Naive thymus-derived CD8-positive, alpha-beta T cell (primary cell): ENCODE measurements at places on chromosomes 12 and 14. TPM values are rescaled to one million over a fixed set of nuclear protein-coding genes. Genes with fewer than 3 reads are reported as not detected.

DNA sequence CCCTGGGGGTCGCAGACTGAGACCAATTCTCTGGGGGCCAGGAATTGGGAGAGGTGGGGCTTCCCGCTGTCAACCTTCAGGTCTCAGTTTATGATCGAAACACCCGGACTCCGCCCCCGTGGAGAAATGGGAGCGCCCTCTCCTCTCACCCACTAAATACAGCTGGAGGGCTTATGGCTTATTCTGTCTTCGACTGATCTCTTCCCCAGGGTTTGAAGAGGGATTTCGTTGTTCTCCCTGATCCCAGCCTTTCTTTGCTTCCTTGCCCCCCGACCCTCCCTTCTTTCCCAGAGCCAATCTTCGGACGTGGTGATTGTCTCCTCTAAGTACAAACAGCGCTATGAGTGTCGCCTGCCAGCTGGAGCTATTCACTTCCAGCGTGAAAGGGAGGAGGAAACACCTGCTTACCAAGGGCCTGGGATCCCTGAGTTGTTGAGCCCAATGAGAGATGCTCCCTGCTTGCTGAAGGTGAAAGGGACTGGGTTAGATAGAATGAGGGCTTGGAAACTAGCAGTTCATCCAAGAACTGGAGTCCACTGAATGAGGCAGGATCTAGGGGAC is 607 bp downstream of the OS9 start:
- DNase-seq, result no peak

DNA sequence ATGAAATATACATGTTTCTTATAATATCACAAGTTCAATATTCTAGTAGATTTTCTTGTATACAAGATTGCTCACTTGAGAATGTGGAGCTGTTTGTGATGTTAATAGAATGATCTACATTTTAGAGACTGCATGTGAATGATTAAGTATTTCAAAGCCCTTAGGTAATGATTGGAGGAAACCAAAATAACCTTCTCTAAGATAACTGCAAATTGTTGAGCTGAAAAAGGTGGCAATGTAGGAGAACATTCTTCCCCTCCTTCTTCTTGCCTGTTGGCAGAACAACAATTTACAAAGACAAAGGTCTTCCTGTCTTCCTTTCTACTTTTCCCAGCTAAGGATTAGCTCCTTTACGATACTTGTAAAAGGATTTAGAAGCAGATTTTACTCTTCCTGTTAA is 2.0 kb upstream of the CLEC6A start:
- no peak for DNase-seq

- no peak for DNase-seq
Observed at GRCh38 chr12:84128117-84128991, 784.2 kb downstream of the SLC6A15 start.

- DNase-seq, result no peak
Observed at GRCh38 chr14:101490771-101491170, 70.5 kb upstream of the DIO3 start.

- DNase-seq, result no peak
Observed at GRCh38 chr14:72928872-72929271, 2.6 kb downstream of the DCAF4 start.

- no peak for DNase-seq
Observed at GRCh38 chr12:56897844-56898361, 36.3 kb downstream of the SDR9C7 start.

DNA sequence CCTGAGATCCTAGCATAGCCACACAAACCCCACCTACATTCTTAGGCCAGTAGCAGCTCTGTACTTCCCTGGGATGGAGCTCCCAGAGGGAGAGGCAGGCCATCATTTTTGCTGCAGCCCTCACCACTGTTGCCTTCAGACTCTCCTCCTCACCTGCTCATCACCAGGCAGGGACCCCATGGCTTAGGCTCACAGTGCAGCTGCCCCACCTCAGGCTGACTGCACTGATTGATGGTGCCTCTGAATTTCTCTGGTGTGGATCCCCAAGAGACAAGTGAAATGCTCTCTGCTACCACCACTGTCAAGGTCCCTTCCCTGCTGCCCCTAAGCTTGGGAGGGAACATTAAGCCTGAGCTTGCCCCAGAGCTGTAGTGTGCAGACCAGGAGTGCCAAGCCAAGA is 76.2 kb downstream of the TMTC3 start:
- no peak for DNase-seq

ALKBH2 gene
- total RNA-seq, result 20.8 TPM

GRCh38 chr12:6932766-6933165 is 5.0 kb downstream of the ATN1 start:
- no peak for DNase-seq

- no peak for DNase-seq
Observed at GRCh38 chr14:104099096-104100041, 13.9 kb downstream of the ASPG start.

- no peak for DNase-seq
Observed at GRCh38 chr14:61598980-61599379, 96.3 kb upstream of the HIF1A start.

P2RX2 gene
- total RNA-seq, result not detected

DNA sequence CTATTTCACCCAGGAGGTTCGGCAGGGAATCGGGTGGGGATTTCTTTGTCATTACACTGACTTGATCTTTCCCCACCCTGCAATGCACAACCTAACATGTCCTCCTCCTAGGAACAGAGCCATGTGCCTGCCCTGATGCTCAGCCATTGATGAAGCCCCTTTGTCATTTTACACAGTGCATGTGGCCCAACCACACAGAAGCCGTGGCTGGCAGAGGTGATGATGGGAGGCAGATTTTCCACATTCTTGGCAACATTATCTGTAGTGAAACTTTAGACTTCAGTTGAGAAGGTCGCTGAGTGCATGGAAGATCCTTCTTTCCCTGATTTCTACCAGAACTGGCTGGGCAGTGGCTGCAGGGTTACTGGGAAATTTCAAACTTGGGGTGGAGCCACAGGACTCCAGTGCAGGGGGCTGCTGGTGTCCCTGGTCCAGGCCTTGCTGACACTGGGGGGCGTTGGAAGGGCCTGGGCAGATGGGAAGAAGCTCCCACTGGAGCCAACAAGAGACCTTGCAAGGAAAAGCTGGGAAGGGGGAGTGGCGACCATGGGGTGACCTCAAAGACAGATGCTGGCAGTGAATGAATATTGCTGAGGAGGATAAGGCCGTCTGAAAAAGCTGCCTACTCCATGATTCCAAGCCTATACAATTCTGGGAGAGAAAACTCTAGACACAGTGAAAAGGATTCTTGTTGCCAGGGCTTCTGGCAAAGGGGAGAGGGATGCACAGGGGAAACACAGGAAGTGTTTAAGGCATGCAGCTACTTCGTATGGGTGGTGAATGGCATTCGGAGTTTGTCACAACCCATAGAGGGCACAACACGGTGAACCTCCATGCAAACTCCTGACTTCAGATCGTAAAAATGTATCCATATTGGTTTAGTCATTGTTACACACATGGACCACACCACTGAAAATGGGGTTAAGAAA is 41.8 kb upstream of the P2RX7 start:
- DNase-seq, result no peak

SLC4A8 gene
- 0.42 TPM for total RNA-seq

GRCh38 chr14:35808076-35808637 is 938 bp downstream of the RALGAPA1 start:
- DNase-seq, result no peak

DNA sequence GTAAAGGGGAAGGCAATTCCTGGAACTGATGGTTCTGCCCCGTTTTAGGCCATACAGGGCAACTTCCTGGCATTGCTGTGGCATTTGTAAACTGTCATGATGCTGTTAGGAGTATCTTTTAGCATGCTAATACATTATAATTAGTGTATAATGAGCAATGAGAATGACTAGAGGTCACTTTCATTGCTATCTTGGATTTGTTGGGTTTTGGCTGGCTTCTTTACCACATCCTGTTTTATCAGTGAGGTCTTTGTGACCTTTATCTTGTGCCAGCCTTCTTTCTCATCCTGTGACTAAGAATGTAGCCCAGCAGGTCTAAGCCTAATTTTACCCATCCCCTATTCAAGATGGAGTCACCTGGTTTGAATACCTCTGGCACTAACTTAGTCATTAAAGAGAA is 51.2 kb downstream of the TESPA1 start:
- DNase-seq, result no peak

- DNase-seq, result no peak
Observed at GRCh38 chr14:29749327-29749726, 178.3 kb downstream of the PRKD1 start.

DNA sequence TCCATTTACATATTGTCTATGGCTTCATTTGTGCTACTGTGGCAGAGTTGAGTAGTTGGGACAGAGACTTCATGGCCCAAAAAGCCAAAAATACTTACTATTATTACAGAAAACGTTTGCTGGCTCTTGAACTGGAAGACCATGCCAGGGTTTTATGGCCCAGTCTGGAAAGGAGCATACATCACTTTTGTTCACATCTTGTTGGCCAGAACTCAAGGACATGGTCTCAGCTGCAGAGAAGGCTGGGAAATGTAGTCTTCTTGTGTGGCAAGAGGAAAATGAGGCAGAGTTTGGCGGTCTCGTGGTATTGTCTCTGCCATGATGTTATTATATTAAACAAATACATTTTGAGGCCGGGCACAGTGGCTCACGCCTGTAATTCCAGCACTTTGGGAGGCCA is 509.6 kb downstream of the MED13L start:
- no peak for DNase-seq

DNA sequence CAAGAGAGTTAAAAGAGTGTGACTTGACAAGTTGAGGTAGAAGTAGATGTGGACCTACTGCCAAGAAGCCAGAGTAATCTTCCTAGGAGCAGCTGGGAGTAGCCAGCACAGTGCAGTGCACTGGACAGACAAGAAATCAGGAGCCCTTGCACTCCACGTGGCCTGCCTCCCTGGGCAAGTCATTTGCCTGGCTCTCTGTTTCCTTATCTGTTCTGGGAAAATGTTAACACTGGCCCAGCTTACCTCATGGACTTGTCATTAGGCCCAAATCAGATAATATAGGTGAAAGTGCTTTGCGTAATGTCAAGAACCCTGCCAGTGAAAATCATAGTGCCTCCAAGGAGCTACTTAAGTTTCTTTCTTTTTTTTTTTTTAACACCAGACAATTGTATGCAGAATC is 19.2 kb downstream of the SLC7A8 start:
- no peak for DNase-seq

DNA sequence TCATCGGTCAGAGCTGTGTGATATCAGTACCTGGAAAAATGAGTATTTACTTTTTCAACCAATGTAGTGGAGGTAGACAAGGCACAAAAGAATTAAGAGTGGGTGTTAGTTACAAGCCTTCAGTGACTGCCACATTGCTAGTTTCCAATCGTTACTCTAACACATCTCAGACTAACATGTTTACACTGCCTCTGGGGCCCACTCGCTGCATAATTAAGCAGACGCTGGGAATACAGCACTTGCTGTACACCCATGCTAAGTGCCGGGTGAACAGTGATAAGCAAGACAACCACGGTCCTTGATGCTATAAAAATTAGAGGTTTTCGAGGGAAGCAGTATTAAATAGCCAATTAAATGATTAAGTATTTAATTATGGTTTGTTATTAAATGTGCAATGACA is 1147.6 kb downstream of the AACS start:
- DNase-seq, result no peak

KERA gene
- not detected for total RNA-seq

SMIM41 gene
- not detected for total RNA-seq

DNA sequence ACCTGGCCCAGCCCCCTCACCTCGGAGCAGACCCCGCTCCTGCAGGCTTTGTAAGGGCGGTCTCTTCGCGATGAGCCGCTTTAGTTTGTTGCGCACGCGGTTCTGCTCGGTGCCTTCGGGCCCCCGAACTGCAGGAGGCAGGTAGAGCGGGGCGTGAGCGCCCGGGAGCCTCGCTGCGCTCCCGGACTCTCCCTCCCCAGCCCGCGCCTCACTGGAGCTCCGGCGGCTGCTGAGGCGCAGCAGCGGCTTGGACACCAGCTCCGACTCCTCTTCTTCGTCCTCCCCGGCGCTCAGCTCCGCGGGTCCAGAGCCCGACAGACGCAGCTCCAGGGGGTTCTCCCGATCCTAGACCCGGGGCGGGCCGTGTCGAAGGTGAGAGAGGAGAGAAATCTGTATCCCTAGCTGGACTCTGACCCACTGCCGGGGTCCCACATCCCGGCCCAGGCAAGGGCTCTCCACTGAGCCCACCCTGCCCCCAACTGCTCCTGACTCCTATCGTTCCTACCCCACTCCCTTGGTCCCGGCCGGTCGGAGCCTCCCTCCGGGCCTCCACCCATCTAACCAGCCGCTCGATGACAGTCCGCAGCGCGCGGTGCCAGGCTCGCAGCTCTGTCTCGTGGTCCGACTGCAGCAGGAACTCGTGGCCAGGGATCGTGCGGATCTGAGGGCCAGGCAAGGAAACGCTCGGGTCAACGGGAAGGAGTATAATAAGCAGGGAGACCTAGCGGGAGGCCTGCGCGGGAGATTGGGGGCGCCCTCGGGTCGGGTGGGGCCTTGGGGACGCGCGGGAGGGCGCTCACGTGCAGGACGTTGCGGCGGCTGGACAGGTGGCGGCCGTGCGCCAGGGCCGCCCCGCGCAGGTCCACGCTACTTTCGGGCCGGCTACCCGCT is 4.2 kb downstream of the ARHGAP9 start:
- no peak for DNase-seq

DNA sequence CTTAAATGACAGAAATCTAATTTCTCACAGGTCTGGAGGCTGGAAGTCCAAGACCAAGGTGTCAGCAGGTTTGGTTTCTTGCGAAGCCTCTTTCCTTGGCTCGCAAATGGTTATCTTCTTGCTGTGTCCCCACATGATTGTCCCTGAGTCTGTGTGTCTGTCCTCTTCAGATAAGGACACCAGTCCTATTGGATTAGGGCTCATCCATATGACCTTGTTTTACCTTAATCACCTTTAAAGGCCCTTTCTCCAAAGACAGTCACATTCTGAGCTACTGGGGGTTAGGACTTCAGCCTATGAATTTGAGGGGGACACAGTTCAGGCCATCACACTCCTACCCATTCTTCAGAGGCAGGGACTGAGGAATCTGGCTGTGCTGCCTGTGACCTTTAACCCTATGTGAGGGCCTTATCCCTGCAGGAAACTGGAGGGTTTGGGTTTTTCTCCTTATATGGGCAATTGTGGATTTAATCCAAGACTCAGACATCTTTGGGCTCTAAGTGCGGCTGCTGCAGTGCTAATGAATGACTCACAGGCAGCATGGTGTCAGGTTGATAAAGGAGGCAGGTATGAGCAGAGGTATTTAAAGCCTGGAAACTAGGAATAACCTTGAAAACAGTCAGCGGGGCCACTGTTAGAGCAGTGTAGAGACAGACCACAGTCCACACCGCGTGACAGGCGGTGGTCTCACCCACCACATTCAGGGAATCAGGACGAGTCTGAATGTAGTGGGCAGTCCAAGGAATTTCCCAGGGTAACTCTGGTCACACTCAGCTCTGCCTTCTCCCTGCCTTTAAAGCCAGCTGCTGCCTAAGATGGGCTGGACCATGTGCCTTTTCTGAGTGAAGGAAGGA is 10.2 kb downstream of the TPCN1 start:
- no peak for DNase-seq
